ENCODE measurements at places on chromosomes 6 and 20.

DNA sequence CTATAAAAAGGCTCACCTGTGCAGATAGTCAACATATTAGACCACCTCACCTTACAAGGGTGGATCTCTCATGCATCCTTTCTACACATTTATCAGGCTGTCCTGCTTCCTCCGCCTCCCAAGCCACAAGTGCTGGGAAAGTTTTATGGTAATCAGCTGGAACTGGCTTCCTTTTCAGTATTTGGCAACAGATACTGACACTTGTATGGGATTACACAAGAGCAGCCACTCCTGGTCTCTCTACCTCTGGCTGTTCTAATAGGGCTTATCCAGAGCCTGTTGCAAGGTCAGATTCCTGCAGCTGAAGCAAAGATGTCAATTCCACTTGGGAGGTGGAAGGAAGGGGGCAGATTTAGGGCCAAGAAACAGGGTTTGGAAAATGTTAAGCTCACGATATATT, 503 bp upstream of the GPLD1 start:
- no peak for DNase-seq

DNA sequence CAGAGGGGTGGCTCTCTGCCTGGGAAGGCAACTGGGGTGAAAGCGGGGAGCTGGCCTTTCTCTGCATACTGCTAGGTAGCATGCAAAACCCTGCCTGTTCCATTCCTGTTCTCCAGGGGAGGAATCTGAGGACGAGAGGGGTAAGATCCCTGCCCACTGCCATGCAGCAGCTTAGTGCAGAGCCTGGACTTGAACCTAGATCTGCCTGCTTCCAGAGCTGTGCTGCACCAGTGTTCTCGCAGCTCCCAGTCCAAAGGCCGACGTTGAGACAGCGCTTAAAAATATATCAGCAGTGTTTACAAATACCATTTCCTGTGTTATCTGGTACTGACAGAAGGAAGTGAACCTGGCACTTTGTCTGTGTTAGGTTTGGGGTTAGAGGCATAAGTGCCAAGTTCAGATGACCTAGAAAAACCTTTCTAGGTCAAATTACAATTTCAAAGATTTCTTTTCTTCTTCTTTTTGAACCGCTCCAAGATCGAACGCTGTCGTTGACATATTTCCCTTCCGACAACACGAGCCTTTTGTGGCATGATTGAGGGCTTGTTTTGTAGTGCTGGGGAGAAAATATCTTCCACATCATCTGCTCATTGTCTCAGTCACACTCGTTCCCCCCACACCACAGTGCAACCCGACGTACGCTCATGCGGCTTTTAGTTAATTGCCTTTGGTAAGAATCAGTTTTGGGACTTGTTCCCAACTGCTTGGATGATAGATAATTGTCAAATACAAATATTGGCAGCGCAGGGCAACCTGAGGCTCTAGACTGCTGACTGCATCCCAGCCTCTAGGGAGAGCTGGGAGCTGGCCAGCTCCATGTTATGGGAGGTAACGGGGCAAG, 44.6 kb downstream of the TOX2 start:
- no peak for DNase-seq

DNA sequence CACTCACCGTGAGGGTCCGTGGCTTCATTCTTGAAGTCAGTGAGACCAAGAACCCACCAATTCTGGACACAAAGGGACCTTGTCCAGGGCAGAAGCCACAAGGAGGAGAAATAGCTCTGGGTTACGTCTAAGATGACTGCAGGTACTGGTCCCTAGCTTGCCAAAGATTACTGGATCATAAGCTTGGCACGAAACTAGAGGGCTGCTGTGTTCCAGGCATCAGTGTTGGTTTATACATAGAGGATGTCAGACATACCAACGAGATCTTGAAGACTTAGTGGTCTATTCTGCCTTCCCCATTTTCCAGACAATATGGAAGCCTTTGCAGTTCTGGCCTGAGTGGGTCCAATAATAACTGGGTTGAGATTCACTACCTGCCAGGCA, 175.7 kb downstream of the TBX18 start:
- DNase-seq, result no peak

GRCh38 chr6:170093658-170094596, 197.0 kb downstream of the DLL1 start:
- DNase-seq, result no peak

GRCh38 chr6:38495922-38496635, 143.7 kb downstream of the BTBD9 start:
- no peak for DNase-seq

GRCh38 chr20:56323206-56323605, 35.6 kb upstream of the FAM210B start:
- no peak for DNase-seq

DNA sequence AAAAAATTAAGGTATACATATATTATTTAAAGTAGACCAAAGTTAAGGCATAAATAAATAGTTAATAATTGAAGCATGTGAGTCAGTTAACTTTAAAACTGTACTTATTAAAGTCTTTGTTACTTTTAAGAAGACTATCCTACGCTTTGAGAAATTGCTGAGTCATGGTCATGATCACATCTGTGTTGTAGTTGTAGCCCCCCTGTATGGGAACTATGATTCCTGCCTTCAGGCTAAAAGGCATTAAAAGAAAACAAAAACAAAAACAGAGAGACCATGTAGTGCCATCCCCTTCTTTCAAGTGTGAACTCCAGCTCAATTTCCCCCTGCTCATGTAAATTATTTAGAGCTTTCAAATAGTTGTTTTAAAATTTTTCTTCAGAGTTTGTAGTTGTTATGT, 123.4 kb downstream of the FLRT3 start:
- no peak for DNase-seq

DNA sequence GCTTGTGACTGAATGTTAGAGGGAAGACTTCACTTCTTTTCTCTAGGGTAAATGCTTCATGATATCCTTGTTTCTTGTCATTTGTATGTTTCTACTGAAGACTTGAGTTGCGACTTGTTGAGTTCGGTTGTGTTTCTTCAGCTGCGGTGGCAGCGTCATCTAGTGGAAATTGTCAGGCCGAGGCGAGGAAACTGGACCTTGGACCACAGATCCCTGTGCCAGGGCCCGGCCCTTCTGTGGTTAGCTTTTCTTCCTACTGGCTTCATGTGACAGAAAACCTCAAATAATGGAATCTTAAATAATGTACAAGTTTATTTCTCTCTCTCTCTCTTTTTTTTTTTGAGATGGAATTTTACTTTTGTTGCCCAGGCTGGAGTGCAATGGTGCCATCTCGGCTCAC, 12.4 kb downstream of the MTHFD1L start:
- no peak for DNase-seq

DNA sequence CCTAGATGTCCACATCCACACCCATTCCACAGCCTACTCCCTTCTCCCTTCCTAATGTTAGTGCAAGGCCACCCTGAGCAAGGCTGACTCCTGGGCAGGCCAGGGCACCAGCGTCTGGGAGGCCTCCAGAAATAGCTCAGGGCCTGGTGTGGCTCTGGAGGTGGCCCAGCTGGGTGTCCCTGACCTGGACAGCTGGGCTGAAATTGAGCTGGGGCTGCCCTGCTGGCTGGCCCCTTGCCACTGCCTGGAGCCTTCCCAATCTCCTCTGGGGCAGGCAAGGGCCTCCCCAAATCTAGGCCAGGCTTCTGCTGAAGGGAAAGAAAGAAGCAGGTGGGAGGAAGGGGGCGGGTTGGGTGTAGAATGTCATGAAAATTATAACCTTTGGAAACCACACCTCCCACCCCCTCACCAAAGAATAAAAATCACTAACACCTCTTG, 2.1 kb downstream of the FAM110A start:
- DNase-seq, result no peak
